GM10248 (cell line): ENCODE measurements at places on chromosomes 5 and 9.

- no peak for DNase-seq
These were observed 115.5 kb downstream of the C9orf50 start for GRCh38 chr9:129505270-129505902.

DNA sequence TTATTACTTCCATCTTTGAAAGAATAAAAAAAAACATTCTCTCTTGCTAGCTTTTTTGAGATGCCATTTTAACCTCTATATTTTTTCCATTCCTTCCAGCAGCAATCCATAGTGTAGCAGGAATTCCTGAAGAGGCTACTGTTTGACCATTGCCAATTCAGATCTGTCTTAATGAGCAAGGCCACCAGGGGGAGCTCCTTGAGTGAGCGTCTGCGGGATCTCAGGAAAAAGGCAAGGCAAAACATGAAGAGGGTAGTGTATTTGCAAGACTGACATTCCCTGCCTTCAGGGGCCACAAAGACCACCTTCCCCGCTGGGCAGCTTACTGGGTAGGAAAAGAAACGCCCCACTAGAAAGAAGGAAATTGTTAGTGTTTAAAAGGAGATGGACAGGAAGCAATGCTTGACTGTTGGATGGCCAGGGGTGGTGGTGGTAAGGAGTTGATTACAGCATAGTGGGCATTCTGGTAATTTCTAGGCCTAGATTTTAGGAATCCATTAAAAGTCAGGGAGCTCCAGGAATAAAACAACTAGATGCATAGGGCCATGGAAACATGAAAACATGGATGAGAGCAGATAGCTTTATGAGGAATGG, 206.6 kb upstream of the HAPLN1 start:
- DNase-seq = peak; percentile 15

DNA sequence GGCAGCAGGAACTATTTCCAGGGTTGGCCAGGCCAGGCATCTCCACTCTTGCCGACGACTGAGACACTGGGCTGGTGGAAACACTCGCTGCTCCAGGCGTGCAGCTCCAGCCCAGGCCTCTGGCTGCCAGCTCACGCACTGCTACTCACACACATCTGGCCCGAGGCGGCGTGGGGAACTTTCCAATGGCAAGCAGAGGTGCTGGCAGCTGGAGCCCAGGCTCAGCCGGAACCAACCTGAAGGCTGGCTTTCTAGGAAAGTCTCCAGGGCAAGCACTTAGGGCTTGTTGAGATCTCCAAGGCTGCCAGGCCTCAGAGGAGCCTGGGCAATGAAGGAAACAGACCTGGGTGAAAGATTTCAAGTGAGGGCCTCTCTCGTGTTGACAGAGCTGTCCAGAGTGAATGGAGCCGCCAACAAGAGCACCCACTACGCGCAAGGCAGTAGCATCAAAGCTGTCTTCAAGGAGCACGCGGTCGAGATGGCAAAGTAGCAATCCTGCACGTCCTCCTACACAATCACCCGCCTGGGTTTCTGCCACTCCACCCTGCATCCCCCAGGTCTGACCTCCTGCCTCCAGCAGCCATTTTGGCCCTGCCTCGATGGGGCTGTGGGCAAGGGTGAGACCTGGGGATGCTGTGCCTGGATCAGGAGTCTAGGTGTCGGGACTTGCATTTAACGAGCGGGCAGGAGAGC, 14.4 kb downstream of the SH3PXD2B start:
- DNase-seq = no peak

GRCh38 chr9:97633859-97634490, 354 bp downstream of the NCBP1 start:
- DNase-seq = peak; percentile 16

- DNase-seq = no peak
These were observed 176.4 kb upstream of the ANKRD55 start for GRCh38 chr5:56409331-56410190.

- DNase-seq = no peak
These were observed 17.2 kb downstream of the MED10 start for GRCh38 chr5:6361101-6361500.

- no peak for DNase-seq
These were observed 418.4 kb upstream of the SGCD start for GRCh38 chr5:155908543-155908942.

DNA sequence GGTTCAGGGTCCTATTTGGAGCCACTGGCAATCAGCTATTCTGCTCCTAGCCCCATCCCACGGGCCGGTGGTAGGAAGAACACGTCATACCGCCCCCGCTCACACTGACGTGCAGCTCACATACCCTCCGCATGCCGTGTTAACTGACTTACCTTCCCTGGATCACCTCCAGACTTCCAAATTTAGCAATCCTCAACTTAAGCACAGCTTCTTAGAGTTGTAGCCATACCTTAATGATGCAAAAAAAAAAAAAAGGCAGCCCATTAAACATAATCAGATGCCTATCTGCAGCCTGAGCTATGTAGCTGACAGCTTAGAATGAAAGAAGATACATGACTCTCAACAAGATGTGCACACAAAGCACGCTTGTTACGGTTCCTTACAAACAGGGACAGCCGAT, 93.0 kb downstream of the IRX2 start:
- no peak for DNase-seq
